ENCODE measurements at places on chromosomes 12 and 14.

GRCh38 chr12:31650918-31651317, 8.6 kb upstream of the ETFBKMT start:
- no peak for DNase-seq

- DNase-seq = no peak
Observed at GRCh38 chr12:45582536-45582935, 147.0 kb upstream of the ARID2 start.

- no peak for DNase-seq
Observed at GRCh38 chr14:99698236-99698635, 14.1 kb downstream of the CYP46A1 start.

DNA sequence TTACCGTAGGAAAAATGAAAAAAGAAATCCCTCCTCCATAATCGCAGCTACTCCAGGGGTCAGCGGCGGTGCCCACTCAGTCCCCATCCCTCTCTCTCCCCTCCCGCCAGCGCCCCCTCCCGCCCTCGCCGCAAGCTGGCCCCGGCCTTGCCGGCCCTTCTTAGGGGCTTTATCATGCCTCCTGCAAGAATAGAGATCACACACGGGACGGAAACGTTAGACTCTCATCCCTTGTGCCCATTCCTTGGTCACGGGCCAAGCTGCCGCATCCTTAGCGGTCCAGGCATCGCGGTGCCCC, 692 bp upstream of the COX14 start:
- DNase-seq = no peak

DNA sequence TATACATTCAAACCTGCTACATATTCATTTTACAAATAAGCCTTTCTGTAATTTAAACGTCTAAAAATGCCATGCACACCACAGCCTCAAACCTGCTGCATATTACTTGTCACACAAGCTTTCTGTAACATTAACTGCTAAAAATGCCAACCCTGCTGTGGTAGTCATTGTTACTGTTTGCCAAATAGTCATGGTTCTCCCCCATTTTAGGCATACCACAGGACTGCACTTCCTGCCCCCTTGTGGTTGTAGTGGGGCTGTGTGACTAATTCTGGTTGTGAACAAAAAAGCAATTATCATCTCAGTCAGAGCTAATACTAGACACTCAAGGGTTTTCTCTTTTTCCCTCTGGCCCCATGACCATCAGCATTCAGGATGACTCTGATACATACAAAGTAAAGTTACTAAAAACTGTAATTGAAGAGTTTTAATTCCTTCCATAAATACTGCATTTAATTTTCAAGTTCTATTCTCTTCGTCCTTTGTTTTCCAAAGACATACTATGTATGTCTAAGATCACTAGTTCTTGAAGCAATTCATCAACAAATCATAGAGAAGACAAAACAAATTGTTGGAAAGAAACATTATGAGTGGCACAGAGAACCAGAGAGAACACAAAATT, 5.7 kb upstream of the SLC35F4 start:
- peak; percentile 81 for DNase-seq

- peak; percentile 43 for DNase-seq
Observed at GRCh38 chr12:15979096-15980092, 68.3 kb downstream of the DERA start.

Measured in HT1080 (cell line).